KBM-7 (cell line): ENCODE measurements at places on chromosomes 7 and 10.
A peak's percentile ranks its signal among the peaks of the same experiment; 100 is the strongest.

- no peak for DNase-seq
Measured at GRCh38 chr7:29385214-29385814, 178.3 kb upstream of the PRR15 start.

GRCh38 chr7:106568680-106569499 lies 92.1 kb downstream of the CCDC71L start:
- DNase-seq = peak; percentile 68

DNA sequence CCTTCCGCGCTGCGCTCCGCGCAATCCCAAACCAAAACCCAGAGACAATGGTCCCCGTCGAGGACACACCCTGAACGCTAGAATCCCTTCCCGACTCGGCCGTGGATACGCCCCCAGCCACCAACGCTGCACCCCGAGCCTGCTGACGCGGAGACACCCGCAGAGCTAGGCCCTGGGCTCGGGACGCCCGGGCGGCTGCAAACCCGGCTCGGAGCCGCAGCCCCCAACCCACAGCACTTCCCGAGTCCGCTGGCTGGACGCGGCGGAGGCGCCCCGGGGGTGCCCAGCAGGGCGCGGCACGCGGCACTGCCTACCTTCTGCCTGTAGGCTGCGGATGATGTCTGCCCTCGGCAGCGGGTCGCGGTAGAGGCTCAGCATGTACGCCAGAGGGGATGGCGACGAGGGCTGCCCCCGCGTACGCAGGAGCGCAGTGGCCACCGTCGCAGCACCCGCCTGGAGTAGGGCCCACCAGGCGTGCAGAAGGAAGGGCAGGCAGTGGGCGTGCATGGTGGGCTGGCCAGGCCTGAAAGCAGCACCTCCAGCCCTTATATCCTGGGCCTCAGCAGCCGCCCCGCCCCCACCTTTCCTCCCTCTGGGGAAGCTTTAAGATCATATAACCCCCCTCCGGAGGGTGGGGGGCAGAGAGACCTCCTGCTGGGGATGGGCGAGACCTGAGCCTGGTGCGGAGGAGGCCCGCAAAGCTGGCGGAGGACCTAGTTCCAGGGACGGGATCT lies at the start of gene NODAL:
Gene NODAL (minus strand): TSS at position 521 of the 734 bp plus-strand sequence. CDS start 14 bp downstream, at position 507.
- no peak for DNase-seq

DNA sequence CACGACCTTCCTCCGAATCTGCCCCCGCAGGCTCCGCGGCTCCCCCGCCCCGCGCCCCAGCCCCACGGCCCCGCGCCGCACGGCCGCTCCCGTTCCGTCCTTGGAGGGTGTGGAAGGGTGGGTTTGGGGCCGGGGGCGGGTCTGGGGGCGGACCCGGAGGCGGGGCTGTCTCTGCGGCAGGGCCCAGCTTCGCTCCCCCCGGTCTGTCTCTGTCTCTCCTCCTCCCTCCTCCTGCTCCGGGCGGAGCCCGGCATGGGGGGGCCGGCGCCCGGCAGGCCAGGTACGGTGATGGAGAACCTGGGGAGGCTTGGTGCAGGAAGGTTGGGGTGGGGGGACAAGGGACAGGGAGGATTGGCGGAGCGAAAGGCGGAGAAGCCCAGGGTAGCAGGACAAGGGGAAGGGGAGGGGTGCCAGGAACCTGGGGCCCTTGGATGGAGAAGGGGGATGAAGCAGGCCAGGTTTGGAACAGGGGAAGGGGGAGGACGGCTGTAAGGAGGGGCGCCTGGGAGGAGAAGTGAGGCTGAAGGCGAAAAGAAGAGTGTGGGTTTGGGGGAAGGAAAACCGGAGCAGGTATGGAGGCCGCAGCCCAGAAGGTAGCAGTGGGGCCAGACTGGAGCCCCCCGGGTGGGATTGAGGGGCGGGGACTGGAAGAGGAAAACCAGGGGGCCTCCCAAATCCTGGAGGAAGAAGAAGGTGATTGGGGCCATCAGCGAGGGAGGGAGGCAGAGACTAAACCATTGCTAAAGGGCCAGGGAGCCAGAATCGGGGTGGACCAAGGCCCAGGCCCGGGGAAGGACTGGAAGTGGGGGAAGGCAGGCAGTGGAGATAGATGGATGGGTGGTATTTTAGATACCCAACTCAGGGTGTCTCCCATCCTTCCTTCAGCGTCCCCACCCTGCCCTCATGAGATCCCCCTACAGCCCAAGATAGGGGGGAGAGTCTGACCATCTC lies at the start of gene NYAP1:
Gene NYAP1 (plus strand): TSS at position 206 of the 951 bp plus-strand sequence. CDS start 1,385 bp downstream, outside the sequence.
- no peak for DNase-seq

DNA sequence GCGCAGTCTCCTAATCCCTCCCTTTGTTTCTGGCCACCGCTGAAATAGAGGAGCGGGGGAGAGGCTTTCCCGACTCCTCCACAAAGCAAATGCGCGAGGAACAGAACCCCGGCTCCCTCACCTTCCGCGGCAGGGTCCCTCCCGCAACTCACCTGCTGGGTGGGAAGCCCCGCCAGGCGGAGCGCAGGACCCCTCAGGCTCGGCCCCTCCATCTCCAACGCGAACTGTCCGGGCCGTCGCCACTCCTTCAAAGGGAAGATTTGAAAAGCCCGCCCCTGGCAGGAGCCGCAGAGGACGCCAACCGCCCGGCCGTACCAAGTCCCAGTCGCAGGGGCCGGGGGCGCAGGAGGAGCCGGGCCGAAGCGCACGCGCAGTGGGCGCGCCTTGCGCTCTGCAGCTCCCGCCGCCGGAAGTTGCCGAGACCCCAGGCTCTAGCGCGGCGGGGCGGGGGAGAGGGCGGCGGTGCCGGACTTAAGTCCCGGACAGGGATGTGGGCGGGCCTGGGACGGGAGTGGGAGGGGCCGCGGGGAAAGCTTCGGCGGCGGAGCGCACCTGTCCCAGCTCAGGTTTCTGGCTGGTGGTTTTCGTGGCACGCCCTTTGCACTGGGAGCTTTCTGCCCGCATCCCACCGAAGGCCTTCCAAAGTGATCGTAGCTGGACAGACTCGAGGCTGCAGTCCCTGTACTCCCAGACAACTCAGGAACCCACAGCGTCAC lies at the start of gene RTKN2:
Gene RTKN2 (minus strand): TSS at position 446 of the 716 bp plus-strand sequence. CDS start 234 bp downstream, at position 212.
- DNase-seq = peak; percentile 83

GRCh38 chr7:30907527-30908267 lies 4.0 kb upstream of the AQP1 start:
- DNase-seq = no peak

- DNase-seq = no peak
Measured at GRCh38 chr7:50751146-50751545, 31.6 kb downstream of the GRB10 start.

DNA sequence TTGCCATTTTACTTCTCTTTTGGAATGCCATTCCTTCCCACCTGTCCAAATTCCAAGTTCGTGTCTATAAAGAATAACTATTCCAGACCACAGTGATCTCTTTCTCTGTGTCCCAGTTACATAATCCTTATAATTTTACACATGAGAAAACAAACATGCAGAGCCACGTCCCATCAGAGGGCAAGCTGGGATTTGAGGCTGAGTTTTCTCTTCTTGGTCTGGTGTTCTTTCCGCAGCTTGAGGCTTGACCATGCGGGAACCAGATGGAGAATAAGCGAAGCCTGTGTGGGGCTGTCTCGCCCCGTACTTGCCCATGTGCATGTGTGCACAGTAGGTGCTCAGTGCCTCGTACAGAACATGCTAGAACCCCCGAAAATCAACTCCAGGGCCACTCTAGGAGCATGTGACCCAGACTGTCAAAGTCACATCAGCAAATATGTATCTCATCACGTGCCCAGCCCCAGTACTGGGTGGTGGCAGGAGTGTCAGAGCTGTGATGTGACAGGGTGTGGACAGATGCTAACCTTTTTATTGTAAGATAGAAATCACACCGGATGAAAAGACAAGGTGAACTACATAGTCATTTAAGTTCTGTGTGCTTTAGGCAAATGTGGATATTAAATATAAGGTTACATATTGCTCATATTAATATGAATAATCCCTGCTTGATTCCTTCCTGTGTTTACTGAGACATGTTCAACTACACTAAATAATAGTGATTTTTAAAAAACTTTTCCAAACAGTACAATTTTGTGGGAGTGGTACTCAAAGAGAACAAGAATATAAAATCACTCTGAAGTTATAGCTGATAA lies 3.2 kb downstream of the INSIG1 start:
- no peak for DNase-seq

GRCh38 chr7:24381894-24382505 lies 98.0 kb downstream of the NPY start:
- DNase-seq = peak; percentile 17

- no peak for DNase-seq
Measured at GRCh38 chr10:44873160-44873559, 38.0 kb upstream of the TMEM72 start.

GRCh38 chr10:33878238-33878786 lies 543.8 kb upstream of the NRP1 start:
- no peak for DNase-seq

DNA sequence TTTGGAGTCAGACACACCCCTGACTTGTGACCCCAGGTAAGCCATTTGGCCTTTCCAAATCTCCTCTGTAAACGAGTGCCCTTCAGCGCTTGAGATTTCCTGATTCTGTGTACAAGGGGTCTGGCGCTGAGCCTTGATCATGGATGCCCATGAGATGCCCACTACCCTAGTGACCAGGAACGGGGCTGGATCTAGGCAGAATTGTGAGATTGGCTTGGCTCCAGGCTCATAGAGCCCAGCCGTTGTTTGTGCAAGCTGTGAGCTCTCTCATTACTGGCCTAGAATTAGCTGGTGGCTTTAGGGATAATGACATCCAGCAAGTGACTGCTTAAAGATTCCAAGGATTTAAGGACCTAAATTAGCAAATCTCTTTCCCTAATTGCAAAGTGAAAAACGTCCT lies 84.9 kb downstream of the CAMK1D start:
- no peak for DNase-seq

- DNase-seq = no peak
Measured at GRCh38 chr10:67780759-67781538, 57.0 kb downstream of the DNAJC12 start.

DNA sequence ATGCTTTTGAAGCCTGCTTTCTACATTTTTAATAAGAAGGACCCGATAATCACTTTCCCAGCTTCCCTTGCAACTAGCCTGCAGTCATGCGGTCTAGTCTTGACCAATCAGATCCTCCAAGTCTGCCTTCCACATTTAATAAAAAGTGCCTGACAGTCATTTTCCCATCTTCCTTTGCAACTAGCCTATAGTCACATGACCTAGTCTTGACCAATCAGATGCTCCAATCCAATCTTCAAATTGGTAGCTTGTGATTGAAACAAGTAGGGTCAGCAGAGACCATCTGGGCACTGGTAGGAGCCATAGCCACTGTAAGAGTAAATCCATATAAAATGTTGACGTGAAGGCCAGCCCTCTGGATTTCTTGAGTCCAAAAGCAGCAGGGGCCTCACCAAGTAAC lies 80.0 kb downstream of the NPTX2 start:
- DNase-seq = no peak

GRCh38 chr10:121064491-121064890 lies 213.3 kb downstream of the WDR11 start:
- DNase-seq = no peak

DNA sequence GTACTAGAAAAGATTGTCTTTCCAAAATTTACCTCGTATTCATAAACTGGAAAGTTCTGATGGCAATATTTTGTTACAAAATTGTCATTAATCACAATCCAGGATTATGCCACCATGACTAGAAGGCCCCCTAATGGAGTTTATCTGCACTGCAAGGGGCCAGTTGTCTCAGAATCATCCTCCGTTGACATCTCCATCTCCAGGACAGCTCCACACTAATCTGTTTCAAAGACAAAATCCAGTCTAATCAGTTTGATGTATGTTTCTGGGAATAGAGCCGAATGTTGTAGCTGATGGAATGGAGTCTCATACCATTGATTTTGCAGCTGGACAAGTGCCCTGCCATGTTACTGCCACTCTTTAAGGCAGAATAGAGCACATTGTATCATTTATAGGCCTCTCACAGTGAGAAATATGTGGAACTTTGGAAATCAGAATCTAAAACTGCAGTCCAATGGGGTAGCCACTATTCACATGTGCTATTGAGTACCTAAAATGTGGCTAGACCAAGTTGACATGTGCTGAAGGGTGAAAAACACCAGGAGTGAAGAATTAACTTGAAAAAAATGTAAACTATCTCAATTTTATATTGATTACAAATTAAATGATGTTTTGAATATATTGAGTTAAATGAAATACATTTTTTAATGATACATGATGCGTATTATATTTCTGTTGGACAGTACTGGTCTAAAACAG lies 38.3 kb upstream of the TOMM7 start:
- DNase-seq = peak; percentile 55

DNA sequence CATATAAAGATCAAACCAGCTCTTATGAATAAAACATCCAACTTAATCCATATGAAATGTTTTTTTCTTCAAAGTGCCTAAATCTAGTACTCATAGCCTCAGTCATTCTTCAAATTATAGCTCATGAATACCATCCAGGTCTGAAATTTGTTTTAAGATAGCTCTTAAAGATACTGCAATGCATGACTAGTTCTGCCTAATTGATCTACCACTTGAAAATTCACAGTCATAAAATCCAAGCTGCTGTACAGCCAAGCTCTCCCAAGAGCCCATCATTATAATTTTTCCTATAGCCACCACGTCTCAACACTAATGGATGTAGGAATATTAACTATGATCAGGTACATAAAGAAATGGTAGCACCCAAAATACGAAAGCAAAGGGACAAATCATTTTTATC lies 87.9 kb upstream of the RNF148 start:
- DNase-seq = no peak

DNA sequence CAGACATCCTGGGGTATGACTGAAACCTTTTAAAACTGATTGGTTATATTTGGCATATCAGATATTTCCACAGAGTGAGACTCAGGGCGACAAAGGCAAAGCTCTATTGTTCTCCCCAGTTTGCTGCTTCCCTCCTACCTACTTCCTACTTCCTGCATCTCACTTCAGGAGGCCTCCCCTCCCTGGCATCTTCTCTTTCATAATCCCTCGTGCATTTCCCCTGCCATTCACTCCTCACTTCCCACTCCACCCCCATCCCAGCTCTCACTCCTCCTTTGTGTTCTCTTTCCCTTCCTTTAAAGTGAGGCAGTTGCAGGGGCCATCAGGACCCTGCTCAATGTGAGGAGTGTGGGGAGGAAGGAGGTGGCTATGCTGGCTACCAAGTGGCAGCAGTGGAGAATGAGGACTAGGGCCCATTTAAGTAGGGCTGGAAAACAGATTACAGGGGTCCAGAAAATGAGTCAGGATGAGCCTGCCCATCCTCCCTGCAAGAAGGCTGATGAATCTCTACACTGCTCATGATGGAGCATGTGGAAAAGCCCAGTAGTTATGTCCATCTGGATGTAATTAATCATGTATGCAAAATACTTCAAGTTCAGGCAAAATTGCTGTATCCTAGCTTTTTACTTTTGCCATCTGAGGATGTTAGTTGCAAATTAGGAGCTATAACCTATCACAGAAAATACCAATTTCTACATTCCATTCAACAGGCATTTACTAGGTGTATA lies 311.8 kb upstream of the IMMP2L start:
- no peak for DNase-seq
